ENCODE measurements at places on chromosomes 2 and 18. TPM values are rescaled to one million over a fixed set of nuclear protein-coding genes. Genes with fewer than 3 reads are reported as not detected.

DNA sequence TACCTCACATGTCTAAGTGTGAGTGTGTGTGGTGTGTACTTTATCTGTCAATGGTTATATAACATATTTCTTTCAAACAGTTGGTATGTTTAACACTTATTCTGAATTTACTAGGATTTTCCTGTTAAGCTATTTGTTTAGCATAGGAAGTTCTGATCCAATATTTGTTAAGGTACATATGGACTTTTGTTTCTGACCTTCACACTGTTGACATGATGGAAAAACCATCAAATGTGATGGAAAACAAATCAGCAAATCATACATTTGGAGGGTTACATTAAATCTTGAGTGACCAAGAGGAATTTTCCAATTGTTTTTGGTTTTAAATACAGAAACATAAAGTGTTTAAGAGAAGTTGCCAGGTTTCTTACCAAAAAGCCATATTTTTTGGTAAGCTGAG, 638.9 kb downstream of the STK39 start:
- no peak overlapping the region for H3K27ac ChIP-seq
- no peaks in the 10 kb centered on the region for H3K4me1 ChIP-seq
- no peaks in the 10 kb centered on the region for H3K27me3 ChIP-seq
- no peak for DNase-seq

REG1B gene
- not detected for total RNA-seq

DNA sequence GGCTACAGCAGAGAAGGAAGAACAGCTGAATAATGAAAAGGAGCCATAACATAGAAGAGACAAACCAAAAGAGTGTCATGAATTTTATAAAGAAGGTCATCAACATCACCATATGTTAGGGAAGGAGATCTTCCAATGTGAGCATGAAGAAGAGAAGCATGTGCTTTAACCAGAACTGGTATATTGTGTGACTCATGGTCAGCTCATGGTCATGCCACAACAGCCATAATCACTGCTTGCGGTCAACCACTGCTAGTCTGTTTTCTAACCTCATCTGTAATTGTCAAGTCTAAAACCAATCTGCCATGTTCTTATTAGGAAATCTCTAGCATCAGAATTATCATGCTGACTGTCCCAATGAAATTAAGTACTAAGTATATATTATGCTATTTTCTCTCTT, 204.1 kb upstream of the VRK2 start:
- no peaks in the 10 kb centered on the region for H3K36me3 ChIP-seq
- H3K4me3 ChIP-seq: no peak overlapping the region
- no peak for DNase-seq
- H3K4me1 ChIP-seq: no peaks in the 10 kb centered on the region
- H3K27me3 ChIP-seq: no peaks in the 10 kb centered on the region

CCDC74B gene
- 3.8 TPM for total RNA-seq

RPRM gene
- total RNA-seq: not detected
